Activated CD4-positive, alpha-beta T cell treated with anti-CD3 and anti-CD28 coated beads, Interleukin-2, amount 10 ng/mL, durations not matched to agents 7 days and 5 days (primary cell): ENCODE measurements at places on chromosomes 3 and 15.

GRCh38 chr15:29276366-29276765, 6.7 kb upstream of the NSMCE3 start:
- DNase-seq = no peak

GRCh38 chr15:25346371-25346770, 92.5 kb downstream of the UBE3A start:
- DNase-seq = no peak

DNA sequence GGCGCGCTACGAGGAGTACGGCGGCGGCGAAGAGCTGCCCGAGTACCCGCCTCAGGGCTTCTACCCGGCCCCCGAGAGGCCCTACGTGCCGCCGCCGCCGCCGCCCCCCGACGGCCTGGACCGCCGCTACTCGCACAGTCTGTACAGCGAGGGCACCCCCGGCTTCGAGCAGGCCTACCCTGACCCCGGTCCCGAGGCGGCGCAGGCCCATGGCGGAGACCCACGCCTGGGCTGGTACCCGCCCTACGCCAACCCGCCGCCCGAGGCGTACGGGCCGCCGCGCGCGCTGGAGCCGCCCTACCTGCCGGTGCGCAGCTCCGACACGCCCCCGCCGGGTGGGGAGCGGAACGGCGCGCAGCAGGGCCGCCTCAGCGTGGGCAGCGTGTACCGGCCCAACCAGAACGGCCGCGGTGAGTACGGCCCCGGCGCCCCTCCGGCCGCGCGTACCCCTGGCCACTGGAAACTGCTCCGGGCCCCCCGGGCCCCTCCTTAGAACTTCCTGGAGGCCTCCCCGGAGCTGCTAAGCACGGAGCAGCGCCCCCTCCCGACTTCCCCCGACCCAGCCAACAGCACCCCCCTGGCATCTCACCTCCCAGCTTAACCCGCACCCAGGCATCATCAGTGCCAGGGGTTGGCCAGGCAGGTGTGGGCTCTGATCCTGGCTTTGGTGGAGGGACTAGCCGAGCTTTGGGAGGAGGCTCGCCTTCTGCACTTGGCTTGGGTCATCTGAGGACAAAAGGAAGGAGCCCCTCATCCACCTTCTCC, 1.4 kb downstream of the LOXL1 start:
- DNase-seq = peak; percentile 73

GRCh38 chr3:8650583-8651416, 6.2 kb upstream of the SSUH2 start:
- no peak for DNase-seq

GRCh38 chr3:133869586-133869985, 26.1 kb downstream of the RAB6B start:
- DNase-seq = no peak

DNA sequence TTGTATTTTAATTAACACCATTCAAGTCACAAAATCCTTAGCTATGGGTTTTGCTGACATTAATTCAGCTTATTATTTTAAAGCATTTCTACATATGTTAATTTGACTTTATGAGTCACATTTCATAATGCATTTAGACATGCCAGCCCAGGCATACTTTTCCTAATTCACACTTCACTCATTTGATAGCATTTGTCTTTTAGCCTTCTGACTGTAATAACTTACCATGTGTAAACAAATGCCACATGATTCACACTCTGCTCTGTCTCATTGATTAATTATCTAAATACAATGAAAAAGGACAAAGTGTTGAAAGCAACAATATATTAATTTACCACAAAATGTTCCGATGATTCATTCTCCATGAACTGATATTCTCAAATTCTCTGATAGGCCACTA, 927.8 kb upstream of the EPHA6 start:
- no peak for DNase-seq

DNA sequence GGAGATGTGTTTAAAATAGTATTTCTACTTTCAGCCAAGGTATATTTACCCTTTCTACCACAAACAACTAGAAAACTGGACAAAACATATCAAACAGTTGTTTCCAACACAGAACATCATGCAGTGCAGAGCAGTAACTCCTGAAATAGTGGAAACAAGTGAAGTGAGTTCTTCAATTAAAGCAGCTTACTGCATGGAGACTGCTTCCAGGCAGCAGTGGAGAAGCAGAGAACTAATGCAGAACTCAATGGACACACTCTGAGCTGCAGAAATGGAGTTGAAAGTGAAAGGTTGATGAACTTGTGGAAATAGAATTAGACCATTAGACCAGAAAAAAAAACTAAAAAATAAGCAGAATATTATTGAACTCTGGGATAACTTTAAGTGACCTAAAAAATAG, 478.9 kb downstream of the CNTN6 start:
- DNase-seq = no peak

DNA sequence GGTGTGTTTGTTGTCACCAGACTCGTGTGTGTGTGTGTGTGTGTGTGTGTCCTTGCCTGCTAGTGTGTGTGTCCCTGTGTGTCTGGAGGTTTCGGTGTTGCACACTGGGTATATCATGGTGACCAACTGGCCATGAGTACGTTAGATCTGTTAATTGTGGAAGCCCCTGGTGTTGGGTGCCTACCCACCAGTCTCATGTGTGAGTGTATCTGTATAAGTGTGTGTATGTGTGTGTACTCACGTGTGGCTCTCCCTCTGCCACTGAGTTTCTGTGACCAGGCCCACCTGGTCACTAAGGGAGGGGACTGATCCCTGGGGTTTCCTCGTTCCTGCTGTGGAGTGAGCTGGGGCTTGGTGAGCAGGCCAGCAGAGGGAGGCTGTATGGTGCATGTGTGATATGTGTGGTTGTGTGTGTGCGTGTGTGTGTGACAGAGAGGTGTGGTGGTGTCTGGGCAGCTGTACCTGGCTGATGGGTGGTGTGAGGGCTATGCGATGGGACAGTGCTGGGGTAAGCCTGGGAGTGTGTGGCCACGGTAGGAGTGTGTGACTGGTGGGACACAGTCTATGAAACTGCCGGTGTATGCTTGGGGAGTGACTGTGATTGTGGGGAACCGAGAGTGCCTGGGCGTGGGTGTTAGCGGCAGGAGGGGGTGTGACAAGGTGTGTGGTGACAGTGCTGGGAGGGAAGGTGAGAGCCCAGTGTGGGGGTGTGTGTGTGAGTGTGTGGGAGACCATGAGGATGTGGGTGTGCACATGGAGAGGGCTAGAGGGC, 1.8 kb downstream of the PRKCD start:
- peak; percentile 48 for DNase-seq

DNA sequence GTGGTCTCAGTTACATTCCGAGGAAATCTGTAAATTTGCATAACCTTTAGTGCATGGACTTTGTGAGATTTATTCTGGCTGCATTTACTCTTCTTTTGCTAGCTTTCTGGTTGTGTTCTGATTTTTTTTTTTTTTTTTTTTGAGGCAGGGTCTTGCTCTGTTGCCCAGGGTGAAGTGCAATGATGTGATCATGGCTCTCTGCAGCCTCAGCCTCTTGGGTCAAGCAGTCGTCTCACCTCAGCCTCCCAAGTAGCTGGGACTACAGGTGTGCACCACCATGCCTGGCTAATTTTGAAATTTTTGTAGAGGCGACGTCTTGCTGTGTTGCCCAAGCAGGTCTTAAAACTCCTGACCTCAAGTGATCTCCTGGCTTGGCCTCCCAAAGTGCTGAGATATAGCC, 12.6 kb downstream of the RAB5A start:
- DNase-seq = no peak

- no peak for DNase-seq
These were observed 148.2 kb upstream of the TOPAZ1 start for GRCh38 chr3:44093531-44093930.
